ENCODE measurements at places on chromosomes 1 and 21.

DNA sequence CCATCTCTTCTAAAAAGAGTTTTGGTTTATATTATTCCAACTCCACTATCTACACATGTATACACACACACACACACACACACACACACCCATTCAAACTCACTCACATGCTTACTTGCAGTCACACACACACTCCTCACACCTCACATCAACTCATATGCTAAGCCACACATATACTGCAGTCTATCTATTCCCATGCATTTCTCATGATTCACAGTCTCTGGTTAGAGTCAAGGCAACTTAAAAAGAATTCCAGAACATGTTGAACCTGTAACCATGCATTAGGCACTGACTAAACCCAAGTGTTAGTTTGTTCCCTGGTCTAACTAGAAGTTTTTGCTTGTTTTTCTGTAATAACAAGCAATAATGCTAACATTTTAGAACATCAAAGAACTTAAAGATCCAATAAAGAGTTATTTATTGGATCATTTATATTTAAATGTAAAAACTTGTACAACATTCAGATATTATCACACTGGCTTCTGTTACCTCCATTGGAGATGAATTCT is 931.1 kb downstream of the PLA2G4A start:
- DNase-seq, result no peak

GRCh38 chr21:36846631-36847030 is 119.8 kb downstream of the HLCS start:
- DNase-seq, result no peak

DNA sequence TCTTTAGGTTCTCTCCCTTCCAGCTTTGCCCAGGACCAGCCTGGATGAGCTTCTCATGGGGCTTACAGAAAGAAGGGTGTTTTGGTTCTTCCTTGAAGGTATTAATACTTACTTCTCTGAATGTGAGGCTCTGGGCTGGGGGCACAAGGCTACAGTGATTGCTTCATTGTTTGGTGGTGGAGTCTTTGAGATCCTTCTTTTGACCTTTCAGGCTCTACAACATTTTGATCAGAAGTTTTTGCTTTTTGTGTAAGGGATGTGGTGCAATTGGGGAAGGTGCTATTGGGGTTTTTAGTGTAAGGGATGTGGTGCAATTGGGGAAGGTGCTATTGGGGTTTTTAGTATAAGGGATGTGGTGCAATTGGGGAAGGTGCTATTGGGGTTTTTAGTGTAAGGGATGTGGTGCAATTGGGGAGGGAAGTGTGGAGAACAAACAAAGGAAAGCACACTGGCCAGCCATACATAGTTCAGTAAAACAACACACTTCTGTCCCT is 103.6 kb upstream of the IVNS1ABP start:
- DNase-seq, result no peak

- no peak for DNase-seq
Measured at GRCh38 chr1:178784131-178784536, 59.1 kb downstream of the RALGPS2 start.

- DNase-seq, result no peak
Measured at GRCh38 chr1:38569932-38570656, 289.5 kb downstream of the RRAGC start.

DNA sequence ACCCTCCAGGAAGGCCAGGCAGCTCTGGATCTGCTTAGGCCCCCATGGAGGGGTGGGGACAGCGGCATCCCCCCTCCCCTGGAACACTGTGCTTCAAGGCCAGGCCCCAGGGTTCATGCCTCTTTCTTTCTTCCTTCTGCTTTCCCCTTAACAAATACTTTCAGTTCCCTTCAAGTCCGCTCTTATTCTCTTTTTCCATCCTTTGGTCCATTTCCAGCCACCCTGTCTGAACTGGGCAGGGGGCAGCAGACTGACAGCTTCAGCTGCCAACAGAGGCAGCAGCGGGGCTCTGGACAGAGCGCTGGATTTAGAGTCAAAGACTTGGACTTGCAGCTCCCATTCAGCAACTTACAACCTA is 1.1 kb upstream of the CD244 start:
- no peak for DNase-seq

DNA sequence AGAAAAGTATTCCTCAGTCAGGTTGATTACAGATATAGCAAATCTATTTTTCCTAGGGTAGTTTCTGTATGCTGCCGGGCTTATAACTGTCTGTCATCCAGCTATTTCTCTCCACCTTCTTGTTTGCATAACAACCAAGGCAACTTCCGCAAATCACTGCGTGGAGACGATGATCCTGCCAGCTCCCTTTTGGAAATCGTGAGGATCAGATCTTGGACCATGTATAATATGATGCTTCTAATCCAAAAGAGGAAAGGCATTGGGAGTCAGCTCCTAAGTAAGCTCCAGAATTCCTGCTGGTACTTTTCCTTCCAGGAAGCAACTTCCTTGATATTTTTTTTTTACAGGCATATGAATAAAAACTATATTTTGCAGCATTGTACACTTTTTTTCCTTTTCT is 445 bp upstream of the RGS4 start:
- no peak for DNase-seq

DNA sequence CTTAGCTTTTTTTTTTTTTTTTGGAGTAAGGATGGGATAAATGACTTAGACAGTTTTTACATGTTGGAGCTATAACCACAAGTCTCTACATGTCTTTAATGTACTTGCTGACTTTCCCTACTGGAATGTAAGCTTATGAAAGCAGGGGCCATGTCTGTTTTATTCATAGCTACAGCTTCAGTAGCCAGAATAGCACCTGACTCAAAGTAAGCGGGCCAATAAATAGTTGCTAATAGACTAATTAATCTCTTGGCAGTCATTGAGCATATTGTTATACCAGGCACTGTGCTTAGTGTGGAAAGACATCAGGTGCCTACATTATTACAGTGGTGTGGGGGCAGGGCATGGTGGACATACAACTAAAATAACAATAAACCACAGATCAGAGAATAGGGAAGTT is 84.4 kb upstream of the HOOK1 start:
- no peak for DNase-seq

All from activated T-cell treated with anti-CD3 and anti-CD28 coated beads, Interleukin-2, amount 50 U/mL, for 48 hours (primary cell).